Suppressor macrophage treated with lipopolysaccharide for 4 hours (primary cell): ENCODE measurements at places on chromosomes 2 and 18.
A peak's percentile ranks its signal among the peaks of the same experiment; 100 is the strongest.

DNA sequence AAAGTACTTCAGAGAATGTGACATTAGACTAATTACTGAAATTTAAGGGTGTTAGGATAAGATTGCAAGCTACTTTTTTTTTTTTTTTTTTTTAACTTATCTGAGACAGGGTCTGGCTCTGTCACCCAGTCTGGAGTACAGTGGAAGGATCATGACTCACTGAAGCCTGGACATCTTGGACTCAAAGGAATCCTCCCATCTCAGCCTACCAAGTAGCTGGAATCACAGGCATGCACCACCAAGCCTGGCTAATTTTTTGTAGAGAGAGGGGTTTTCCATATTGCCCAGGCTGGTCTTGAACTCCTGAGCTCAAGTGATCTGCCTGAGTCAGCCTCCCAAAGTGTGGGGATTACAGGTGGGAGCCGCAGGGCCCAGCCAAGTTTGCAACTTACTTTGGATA is 1246.0 kb upstream of the ZEB2 start:
- DNase-seq: no peak

DNA sequence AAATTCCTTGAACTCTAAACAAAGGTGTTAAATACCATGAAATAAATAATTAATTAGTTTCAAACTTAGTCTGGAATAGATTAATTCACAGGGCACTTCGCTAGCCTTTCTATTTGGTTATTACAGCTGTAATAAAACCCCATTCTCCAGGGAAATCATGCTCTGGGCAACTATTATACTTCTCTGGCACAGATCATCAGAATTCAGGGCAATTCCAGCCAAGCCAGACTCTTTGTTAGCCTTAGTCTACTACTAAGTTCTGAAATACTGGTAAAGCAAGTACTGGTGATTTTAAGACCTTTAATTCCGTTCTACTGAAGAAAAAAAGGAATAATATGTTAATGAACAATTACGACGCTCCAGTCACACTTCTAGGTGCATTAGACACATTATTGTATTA is 123.4 kb upstream of the PDE1A start:
- no peak for DNase-seq

GRCh38 chr2:55906993-55907392 is 16.6 kb downstream of the EFEMP1 start:
- DNase-seq: no peak

DNA sequence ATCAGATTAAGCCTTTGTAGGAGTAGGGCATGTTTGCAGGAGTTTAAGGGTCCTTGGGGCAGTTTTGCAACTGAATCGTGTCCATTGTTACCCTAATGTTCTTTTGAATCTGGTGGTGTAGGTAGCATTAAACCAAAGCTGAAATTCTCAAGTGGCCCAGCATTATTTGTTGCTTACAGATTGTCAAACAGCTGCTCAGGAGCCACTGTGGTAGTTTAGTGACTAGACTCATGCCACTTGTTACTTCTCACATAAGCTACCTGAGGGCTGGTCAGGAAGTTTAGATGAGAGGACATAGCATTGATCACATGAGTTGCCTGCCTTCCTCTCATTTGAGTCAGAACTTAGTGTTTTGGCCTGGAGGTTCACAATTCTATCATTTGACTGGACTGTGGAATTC is 157.6 kb downstream of the HAUS1 start:
- DNase-seq: no peak

DNA sequence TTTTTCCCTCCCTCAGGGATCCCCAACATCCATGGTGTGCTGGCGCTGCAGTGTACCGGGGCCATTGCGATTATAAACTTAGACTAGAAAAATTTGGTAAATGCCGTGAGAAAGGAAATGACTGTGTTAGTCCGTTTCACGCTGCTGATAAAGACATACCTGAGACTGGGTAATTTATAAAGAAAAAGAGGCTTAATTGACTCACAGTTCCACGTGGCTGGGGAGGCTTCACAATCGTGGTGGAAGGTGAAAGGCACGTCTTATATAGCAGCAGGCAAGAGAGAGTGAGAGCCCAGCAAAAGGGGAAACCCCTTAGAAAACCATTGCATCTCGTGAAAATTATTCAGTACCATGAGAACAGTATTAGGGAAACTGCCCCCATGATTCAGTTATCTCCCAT is 44.3 kb downstream of the NTSR2 start:
- no peak for DNase-seq

DNA sequence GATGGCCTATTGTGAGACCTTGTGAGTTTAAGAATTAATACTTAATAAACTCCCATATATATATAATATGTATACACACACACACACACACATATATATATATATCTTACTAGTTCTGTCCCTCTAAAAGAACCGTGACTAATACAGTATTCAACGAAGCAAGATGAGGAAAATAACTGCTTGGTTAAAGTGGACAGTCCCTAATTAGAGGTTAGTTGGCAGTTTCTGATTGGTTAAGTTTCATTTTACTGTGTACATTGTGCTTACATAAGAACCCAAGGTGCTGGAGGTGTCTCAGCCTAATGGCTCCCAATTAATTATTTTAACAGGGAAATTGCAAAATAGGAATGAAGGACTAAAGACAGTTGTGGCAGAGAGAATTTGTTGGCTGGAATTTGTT is 132.1 kb downstream of the STRN start:
- no peak for DNase-seq

GRCh38 chr2:191516260-191516659 is 161.7 kb upstream of the NABP1 start:
- no peak for DNase-seq

GRCh38 chr2:134460583-134460998 is 206.7 kb downstream of the MGAT5 start:
- peak; percentile 31 for DNase-seq
